ENCODE measurements at places on chromosomes 7 and 10.

DNA sequence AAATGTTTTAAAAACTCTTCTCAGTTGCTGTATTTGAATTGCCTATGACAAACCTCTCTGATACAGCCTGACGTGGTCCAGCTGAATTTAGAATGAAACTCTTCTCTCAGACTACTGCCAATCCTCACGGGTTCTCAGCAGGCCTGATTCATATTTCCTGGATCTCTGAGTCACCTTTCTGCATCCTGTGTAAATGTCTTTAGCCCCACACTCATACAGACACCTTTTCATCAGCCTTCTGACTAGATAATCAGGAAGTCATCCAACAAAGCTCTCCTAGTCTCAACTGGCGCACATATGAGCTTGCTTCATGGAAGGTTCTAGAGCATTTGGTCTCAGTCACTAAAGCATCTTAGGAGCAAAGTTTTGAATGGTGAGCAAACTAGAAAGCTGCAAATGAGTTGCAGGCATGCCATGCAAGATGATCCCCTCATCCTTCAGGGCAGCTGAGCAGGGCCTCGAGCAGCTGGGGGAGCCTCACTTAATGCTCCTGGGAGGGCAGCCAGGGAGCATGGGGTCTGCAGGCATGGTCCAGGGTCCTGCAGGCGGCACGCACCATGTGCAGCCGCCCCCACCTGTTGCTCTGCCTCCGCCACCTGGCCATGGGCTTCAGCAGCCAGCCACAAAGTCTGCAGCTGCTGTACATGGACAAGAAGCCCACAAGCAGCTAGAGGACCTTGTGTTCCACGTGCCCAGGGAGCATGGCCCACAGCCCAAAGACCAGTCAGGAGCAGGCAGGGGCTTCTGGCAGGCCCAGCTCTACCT is 182.8 kb downstream of the ARHGAP12 start:
- DNase-seq: no peak

GRCh38 chr7:10734595-10734994 is 239.1 kb upstream of the PHF14 start:
- no peak for DNase-seq

GRCh38 chr10:24249829-24250415 is 41.0 kb downstream of the KIAA1217 start:
- peak; percentile 54 for DNase-seq

- DNase-seq: no peak
Measured at GRCh38 chr7:50557099-50557498, 8.1 kb downstream of the DDC start.

DNA sequence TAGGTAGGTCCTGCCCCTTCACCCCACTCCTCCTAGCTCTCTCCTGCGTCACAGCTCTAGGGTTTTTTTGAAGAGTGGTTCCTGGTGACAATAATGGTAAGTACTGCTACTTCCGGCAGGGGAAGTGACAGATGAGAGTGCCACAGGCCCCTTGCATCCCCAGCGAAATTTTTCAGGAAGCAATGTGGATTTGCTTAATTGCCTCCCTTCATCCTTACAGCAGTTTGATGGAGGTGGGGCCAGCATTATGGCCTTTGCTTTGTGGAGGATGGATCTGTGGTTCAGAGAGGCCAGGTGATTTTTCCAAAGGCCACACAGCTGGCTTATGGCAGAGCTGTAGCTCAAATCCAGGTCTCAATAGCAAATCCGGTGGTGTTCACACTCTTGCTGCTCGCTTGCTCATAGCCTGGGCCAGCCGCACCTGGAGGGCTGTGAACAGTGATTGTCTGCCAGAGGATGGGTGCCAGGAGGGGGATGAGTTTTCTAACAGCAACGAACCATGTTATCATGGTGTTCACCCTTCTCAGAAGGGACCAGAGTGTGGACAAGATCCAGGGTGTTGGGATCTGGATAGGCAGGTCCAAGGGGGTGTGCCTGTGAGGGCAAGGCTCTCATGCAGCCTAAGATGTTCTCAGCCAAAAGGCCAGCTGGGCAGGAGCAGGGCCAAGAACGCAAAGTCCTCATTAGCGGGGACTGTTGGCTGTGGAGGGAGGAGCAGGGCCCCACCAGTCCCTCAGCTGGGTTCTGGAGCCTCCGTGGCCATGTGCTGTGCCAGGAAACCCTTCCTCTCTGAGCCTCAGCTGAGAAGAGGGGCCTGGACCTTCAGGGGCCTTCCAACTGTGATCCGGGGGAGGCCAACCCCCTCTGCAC is 89.0 kb downstream of the EMX2 start:
- DNase-seq: peak; percentile 46

GRCh38 chr7:156219307-156220077 is 407.2 kb upstream of the SHH start:
- no peak for DNase-seq

Data from gastrocnemius medialis (tissue), 4 donors.